ENCODE measurements at places on chromosomes 5 and 9.

DNA sequence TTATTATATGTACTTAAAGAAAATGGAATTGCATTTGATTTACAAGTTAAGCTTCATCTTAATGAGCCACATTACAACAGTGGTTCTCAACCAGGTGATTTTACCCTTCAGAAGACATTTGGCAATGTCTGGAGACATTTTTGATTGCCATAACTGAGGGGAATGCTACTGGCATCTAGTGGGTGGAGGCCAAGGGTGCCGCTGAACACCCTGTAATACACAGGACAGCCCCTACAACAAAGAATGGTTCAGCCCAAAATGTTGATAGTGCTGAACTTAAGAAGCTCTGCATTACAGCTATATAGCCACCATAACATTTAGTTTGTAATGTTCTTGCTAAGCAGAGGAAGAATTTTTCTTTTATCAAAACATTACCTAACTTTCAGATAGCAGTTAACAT lies 103.1 kb downstream of the PAM start:
- no peak for DNase-seq

DNA sequence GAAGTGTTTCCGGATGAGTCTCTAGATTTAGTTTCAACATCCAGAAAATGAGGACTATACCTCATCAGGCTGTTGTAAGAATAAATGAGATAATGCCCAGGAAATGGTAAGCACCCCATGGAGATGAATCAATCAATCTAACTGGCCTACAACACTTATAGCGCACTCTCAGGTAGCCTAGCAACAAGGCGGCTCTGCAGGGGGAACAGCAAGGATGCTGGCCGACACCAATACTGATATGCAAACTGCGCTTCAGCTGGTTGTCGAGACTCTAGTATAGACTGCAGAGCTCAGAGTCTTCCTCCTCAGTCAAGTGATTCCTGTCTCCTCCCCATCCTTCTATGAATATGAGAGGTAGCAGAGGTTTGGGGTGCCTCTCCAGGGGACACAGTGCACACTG lies 218.8 kb upstream of the WWC1 start:
- no peak for DNase-seq

GRCh38 chr5:120320626-120321025 lies 143.5 kb upstream of the PRR16 start:
- DNase-seq, result no peak

DNA sequence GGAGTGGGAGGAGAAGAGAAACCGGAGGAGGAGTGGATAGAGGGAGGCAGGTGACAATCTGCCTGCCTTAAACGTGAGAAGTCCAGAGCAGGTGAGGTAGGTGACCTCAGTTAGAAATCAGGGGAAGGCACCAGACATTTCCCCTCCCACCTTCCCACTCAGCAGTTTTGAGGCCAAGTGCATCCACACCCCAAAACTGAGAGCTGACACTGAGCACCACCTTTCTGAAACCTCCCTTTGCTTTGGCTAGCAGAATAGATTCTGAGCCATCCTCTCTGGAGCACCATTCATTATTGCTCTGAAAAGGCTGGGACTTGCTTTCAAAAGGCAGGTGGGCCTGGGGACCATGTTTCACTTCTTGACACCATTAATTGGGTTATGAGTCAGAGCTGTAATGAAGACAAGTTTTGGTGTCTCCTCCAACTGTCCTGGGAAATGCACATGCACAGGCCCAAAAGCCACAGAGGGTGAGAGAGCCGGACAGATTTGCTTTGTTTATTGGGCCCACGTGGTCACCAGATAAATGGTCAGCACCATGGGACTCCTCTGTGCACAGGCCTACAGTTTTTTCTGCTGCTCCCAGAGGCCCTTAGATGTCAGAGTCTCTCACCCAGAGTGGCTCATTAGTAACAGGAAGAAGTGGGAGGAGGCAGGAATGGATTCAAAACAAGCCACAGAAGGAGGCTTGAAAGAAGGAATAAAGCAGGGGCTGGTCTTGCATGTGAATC lies 314.7 kb downstream of the TLE1 start:
- no peak for DNase-seq

- no peak for DNase-seq
Observed at GRCh38 chr5:53569453-53569852, 9.0 kb downstream of the NDUFS4 start.

- no peak for DNase-seq
Observed at GRCh38 chr5:78634634-78635033, 13.9 kb downstream of the LHFPL2 start.

DNA sequence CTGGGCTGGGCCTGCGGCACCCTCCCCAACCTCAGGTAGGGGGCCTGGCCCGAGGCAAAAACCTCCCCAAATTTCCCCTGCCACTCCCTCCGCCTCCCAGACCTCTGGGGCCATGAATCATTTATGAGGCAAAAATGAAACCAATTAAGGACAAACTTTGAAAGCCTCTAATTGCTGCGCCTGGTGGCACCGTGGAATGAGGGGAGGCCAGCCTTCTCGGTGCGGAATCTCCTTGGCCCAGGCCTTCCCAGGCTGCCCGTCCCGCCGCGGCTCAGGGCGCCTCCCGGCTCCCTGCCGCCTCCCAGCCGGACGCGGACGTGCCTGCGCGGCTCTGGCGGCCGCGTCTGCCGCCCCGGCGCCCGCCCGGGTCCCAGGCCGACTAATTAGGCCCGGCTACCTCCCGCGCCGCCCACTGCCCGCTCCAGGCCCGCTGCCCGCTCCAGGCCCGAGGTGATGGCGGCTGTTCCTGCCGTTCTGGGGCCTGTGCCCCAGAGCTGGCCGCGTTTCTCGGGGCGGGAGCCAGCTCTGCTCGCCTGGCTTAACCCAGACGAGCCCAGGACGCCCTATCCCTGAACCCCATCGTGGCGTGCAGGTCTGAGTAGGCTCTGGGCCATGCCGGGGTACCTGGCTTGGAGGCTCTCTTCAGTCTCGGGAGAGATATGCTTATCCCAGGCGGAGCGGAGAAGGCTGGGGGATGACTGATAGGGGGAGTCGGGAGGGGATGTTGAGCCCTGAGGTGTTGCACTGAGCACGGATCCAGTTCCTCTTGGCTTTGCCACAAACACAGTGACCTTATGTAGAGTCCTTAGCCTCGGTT lies 20.1 kb downstream of the CXXC5 start:
- no peak for DNase-seq

DNA sequence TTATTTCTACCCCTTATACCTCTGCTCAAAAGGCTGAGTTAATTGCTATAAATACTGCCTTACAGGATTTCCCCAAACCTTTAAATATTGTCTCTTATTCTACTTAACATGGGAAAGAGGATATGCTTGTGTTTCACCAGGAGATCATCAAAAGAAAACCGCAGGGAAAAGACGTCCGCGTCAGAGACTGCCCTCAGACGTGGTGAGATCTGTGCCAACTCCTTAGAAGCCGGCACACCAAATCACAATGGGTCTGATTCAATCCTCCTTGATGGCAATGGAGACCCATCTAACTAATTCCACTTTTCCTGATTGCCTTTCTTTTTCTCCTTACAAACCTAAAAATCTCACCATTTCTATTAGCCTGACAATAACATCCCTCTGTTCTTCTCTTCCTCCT lies 55.0 kb downstream of the SH3PXD2B start:
- DNase-seq, result no peak

GRCh38 chr5:1447671-1448361 lies 2.6 kb upstream of the SLC6A3 start:
- no peak for DNase-seq

All from stimulated activated CD8-positive, alpha-beta memory T cell treated with anti-CD3 and anti-CD28 coated beads, Interleukin-7, amount 100 ng/mL, for 24 hours (primary cell).